ENCODE measurements at places on chromosomes 12 and 14. TPM values are rescaled to one million over a fixed set of nuclear protein-coding genes. Genes with fewer than 3 reads are reported as not detected.

- no peak for DNase-seq
These were observed 271.4 kb downstream of the SSPN start for GRCh38 chr12:26466726-26467125.

DNA sequence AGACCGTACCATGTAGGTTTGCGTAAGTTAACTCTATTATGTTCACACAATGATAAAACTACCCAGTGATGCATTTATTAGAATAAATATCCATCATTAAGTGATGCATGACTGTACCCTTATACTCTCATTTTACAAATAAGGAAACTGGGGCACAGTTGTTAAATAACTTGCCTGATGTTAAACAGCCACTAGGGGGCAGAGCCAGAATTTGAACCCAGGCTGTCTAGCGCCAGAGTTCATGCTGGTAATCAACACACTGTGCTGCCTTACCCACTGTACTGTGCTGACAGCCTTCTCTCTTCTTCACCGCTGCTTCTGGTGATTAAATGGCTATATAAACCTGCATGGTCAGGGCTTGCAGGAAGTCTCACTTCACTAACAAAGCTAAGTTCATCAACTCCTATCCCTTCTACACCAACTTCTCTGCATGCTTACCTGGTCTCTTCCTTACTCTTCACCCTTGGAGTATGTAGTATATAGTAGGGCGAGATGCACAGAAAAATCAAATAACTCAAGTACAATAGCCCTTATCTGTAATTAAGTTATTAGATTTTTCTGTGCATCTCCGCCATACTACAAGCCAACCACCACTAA lies 43.6 kb upstream of the APPL2 start:
- DNase-seq: no peak

The RNF212B gene
- not detected for total RNA-seq

The TAS2R14 gene
- 0.74 TPM for total RNA-seq

DNA sequence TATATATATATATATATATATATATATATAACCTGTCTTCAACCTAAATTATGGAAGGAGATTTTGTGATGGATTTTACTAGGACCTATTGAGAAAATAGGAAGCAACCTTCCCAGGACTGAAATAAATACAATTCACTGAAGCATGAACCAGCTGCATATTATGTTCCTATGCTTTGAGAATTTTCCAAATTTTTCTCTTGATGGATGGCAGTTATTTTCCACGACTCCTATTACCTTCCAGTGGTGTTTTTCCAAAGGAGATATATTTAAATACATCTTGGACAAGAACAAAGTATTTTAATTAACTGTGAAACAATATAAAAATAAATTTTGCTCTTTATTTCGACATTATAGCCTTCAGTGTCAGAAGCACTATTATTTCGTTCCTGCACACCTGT lies 87.9 kb downstream of the TMTC1 start:
- DNase-seq: no peak

- no peak for DNase-seq
These were observed 79.3 kb downstream of the GTF2A1 start for GRCh38 chr14:81141426-81141825.

The MAP1LC3B2 gene
- not detected for total RNA-seq

DNA sequence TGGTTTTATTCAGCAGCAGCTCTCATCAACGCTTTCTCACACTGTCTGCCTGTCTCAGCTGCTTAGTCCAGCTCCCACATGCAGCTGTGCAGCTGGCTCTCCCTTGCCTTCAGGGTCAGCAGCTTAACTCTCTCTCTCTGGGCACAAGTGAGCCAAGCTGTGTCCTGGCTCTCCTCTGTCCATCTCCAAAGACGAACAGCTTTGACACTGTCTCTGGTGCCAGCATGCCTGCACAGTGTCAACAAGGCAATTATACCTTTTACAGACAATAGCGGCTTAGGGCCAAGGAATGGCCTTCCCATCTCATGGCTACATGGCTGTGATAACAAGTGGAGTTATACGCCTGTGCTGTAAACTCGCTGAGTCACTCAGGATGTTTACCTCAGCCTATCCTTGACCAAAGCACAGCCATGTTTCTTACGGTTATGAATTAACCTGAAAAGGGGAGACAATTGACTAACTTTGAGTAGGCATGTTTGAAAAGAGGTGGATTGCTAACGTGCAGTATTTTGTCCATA lies 38.4 kb upstream of the MANSC4 start:
- DNase-seq: no peak

DNA sequence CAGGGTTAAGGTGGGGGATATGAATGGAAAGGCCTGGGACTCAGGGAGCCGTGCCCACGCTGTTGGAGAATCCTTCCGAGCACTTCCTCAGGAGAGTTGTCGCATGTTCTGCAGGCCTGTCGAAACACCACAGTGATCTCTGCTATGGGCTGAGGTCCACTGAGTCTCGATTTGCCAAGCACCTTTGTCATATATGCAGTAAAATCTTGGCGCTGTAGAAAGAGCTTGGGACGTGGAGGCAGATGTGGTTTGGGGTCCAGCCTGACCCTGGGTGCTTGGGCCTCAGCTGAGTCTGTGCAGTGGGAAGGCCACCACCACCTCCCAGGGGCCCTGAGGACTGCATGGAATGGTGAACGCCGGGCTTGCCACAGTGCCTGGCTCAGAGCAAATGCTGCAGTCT lies 32.9 kb downstream of the C14orf132 start:
- DNase-seq: no peak

- peak; percentile 31 for DNase-seq
These were observed 503 bp downstream of the FBXO21 start for GRCh38 chr12:117189725-117190209.

DNA sequence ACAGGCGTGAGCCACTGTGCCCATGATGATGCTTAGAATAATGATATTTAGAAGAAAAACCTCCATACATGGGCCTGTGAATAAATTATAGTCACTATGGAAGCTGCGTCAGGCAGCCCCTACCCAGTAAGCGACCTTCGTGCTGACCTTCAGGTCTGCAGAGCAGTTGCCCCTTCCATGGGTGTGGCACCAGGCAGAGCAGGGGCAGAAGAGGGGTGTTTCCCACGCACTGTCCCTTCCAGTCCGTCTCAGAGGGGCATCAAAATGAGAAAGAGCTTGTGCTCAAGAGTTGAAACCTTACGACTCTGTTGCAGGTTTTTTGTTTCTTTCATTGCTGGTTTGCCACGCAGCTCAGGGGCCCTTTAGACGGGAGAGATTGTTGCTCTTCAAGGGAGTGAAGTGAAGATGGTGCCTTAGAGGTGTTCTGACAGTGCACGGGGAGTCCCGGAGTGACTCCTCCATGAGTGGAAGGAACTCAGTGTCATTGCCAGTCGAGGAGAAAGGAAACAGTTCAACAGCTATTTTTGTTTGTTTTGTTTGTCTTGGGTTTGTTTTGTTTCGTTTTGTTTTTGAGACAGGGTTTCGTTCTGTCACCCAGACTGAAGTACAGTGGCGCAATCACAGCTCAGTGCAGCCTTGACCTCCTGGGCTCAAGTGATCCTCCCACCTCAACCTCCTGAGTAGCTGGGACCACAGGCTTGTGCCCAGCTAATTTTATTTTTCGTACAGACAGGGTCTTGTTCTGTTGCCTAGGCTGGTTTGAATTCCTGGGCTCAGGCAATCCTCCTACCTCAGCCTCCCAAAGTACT lies 13.9 kb downstream of the CKB start:
- DNase-seq: no peak

- no peak for DNase-seq
These were observed 196.0 kb upstream of the SEL1L start for GRCh38 chr14:81729622-81730021.

The PEBP1 gene
- total RNA-seq: 154 TPM

DNA sequence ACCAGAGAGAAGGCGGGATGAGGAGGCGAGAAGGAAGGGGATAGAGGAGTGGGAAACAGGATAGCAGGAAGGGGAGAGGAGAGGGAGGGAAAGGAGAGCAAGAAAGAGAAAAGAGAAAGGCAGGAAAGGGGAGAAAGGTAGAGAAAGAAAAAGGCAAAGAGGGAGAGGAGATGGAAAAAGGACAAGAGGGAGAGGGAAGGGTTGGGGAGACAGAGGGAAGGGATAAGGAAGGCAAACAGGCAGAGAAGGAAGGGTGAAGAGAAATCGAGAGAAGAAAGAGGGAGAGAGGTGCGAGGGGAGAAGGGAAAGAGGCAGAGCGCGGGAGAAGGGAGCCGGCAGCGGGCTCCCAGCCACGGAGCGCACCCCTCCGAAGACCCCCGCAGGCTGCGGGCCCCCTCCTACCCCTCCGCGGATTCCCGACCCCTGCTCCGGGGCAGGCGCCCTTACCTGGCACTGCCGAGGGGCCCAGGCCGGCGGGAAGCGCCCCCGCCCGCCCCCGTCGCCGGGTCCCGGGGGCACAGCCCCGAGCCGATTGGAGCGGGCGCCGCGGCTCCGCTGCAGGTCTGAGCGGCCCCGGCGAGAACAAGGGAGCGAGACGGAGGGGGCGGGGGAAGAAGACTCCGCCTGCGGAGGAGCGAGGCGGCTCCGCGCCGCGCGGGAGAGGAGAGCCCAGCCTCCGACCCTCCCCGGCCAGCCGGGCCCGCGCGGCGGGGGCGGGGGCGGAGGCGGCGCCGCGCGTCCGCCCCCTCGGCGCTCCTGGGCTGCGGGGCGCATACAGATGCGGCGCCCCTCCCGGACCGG lies at the start of gene CDH24:
TSS of gene CDH24 (minus strand) at position 565 of the 801 bp plus-strand sequence. CDS start 1,787 bp downstream, outside the sequence.
- DNase-seq: peak; percentile 59

DNA sequence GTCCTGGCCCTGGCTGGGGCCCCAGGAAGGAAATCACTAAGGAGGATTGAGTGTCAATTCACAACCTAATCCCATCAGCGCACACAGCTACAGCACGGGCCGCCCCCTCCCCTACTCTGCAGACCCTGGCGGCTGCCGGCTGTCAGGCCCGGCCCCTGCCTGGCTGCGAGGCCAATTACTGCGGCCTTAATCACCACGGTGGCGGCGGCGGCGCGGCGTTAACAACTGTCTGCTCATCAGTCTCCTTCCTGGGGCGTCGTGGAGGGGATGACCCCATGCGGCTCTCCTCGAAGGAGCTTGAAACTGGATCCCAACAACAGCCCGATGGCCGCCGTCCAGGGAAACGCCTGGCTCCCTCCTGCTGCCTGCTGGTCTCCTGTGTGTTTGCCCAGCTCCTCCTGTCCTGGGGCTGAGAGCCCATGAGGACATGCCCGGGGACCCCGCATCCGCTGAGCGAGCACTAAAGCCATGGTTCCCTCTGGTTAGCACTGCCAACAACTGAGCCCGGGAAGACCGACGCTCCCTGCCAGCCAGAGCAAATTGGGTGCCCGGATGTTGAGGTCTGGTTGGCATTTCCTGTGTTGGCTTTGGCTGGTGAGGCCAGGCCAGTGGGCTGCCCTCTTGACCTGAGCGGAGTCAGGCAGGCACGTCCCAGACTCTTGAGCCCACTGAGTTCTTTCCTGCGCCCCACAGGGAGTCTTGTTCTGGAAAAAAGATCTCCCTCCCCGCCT lies 21.8 kb upstream of the EIF2B2 start:
- DNase-seq: peak; percentile 97

GRCh38 chr12:58513852-58514251 lies 406.5 kb downstream of the LRIG3 start:
- no peak for DNase-seq

The TOMM20L gene
- total RNA-seq: not detected

The PAH gene
- not detected for total RNA-seq

DNA sequence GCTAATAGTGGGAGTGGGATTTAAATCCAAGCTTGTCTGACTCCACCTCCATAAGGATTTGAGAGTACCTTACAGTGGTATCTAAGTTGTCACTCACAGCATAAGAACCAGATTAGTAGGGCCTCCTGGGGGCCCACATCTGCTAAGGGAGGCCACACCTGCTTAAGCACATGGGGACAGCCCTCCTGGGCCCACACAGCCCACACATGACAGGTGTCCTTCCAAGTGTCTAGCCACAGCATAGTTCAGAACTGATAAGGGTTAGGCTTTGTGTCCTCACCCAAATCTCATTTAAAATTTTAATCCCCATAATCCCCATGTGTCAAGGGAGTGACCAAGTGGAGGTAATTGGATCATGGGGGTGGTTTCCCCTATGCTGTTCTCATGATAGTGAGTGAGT lies 186.0 kb upstream of the HMGA2 start:
- no peak for DNase-seq

The TRHDE gene
- total RNA-seq: 18.2 TPM

GRCh38 chr12:122064780-122065588 lies 13.6 kb upstream of the MLXIP start:
- DNase-seq: peak; percentile 93

DNA sequence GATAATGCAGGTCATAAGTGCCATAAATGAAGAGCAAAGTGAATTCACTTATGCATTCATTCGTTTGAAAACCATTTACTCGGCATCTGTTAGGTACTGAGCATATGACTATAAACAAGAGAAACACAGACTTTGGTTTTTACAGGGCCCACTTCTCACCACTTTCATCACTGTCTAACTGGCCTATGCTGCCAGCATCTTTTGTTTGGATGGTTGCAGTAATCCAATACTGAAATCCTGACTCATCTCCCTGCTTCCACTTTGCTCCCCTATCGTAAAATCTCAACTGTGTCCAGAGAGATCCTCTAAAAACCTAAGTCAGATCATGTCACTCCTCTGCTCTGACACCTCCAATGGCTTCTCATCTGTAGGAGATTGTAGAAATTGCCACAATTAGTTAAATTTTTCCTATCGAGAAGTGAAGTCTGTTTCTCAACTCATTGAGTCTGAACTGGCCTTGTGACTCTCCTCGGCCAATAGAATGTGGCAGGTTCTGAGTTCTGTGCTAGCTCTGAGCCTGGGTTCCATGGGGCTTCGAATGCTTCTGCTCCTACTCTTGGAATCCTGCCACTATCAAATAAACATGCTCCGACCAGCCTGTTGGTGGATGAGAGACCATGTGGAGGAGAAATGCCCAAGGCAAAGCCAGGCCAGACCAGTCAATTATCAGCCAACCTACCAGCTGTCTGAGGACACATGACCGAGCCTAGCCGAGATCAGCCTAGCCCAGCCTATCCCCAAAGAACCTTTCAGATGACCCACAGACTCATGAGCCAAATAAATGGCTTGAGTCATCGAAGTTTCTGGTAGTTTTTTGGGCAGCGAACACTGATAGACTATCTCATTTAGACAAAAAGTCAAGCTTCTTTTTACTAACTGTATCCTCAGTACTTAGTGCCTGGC lies 2.2 kb upstream of the BATF start:
- peak; percentile 26 for DNase-seq

DNA sequence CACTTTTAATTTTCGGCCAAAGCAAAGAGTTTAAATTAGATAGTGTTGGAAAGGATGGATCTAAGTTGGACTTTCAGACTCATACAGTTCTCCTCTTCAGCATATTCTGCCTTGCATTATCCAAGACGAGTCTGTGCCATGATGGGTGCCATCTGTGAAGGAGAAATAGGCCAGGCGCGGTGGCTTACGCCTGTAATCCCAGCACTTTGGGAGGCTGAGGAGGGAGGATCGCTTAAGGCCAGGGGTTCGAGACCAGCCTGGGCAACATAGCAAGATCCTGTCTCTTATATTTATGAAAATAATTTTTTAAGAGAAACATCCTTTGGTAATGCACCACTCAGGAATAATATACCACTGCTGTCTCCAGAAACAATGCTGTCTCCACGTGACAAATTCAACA lies 6.5 kb downstream of the AK7 start:
- DNase-seq: no peak

GRCh38 chr12:60394665-60395064 lies 798.8 kb downstream of the SLC16A7 start:
- peak; percentile 80 for DNase-seq

Data from HT1080 (cell line).